ENCODE measurements at places on chromosomes 13 and 19.

- no peak for DNase-seq
Observed at GRCh38 chr13:104962411-104962810, 1573.1 kb downstream of the EFNB2 start.

- DNase-seq: peak; percentile 71
Observed at GRCh38 chr19:507286-508203, at the start of gene TPGS1. Gene TPGS1 (plus strand): TSS chr19:507497. CDS start chr19:507507, 10 bp downstream.

DNA sequence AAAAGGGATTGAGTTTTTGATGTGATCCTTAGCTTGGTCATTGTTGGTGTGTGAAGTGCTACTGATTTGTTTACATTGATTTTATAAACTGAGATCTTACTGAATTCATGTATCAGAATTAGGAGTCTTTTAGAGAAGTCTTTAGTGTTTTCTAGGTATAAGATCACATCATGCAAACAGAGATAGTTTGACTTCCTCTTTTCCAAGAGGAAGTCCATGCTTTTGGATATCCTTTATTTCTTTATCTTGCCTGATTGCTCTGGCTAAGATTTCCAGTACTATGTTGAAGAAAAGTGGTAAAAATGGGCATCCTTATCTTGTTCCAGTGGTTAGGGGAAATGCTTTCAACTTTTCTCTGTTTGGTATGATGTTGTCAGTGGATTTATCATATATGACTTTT lies 561.2 kb upstream of the SLITRK1 start:
- DNase-seq: no peak

DNA sequence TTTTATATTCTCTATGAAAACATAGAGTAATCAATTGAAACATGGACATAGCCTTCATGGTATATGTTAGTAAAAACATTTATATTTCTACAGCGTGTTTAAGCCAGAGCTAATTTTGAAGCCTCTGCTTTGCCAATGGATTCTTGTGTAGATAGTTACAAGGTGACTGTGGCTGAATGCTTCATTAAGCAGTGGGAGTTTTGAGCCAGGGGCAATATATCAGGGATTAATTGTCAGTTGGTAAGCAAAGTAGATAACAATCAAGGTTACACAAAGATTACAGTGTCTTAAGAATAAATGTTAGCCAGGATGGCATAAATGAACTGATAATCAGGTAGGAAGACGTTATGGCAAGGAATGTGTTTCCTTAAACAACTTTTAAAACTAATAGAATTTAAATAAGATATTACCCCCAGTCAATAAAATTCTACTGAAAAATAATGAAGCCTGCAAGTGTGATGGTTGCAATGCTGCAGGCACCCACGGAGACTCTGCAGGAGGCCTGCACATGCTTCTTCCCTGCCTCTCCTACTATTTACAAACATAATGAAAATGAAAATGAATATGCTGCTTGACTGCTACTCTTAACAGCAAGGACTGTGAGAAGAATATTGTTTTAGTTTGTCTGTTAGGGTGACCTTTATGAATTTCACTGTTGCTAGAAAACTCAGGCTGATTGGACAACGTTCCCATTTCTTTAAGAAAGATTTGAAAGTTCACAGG lies 588.5 kb downstream of the GPC5 start:
- DNase-seq: no peak

DNA sequence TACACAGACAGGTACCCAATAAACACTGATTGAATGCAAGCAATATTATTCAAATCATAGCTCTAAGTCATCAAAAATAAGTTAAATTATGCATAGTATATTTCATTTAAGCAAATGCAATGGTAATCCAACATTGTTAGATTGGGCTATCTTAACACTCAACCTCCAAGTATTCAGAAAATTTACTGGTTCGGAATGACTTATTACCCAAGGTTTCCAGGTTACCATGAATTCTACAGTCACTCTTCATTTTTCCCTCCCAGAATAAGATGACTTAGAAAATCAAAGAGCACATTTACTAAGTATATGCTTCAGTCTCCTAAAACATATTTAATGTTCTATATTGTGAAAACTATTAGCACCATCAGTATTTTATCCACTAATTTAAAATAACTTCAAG lies 6.0 kb downstream of the UBL3 start:
- no peak for DNase-seq

Data from effector memory CD4-positive, alpha-beta T cell (primary cell).